ENCODE measurements at places on chromosomes 4 and X.

GRCh38 chrX:109733613-109734083 lies 591 bp upstream of the ACSL4 start:
- DNase-seq: no peak

GRCh38 chrX:25819879-25820278 lies 318.3 kb upstream of the MAGEB18 start:
- DNase-seq: no peak

GRCh38 chr4:174873931-174874330 lies 44.2 kb upstream of the ADAM29 start:
- no peak for DNase-seq

DNA sequence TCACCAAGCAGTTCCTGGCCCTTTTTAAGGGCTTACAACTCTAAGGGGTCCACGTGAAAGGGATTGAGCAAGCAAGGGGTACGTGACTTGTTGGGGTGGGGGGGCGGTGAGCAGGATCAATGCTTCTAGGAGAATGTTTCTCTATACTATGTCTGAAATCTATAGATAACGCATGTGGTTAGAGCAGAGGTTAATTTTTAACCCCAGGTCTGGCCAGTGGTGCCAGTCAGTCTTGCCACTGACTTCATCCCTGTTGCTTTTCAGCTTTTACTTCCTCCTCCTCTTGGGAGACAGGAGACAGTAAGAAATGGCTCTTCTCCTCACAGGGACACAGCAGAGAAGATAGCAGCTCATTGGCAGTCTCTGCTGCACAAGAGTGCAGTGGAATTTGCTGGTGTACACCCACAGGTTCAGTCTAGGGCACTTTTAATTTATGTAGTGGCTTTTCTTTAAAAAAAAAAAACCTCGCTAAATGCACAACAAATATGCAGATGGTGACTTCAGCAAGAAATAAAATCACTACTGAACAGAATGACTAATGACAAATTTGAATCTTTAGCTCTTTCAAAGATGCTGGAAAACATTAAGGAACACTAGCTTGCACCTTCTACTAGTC lies 190.5 kb downstream of the CCNG2 start:
- no peak for DNase-seq

DNA sequence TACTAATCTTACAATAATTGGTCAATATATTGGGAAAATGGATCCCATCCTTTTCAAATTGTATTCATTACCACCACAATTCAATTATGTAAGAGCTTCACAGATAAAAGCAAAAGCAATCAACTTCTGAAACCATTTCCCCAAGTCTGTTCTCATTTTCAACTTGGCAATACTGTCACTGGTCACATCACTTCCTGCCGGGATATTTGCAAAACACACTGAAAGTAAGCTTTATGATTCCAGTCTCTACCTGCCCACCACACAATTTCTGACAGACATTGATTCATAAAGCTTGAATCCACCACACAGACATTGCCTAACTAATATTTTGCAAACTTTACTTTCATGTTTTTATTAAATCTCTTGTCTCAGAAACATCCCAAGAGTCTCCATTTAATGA lies 53.6 kb downstream of the LIN54 start:
- no peak for DNase-seq

Measured in NCI-H187 (cell line).